CD8-positive, alpha-beta T cell (primary cell): ENCODE measurements at places on chromosomes 12 and 14.

DNA sequence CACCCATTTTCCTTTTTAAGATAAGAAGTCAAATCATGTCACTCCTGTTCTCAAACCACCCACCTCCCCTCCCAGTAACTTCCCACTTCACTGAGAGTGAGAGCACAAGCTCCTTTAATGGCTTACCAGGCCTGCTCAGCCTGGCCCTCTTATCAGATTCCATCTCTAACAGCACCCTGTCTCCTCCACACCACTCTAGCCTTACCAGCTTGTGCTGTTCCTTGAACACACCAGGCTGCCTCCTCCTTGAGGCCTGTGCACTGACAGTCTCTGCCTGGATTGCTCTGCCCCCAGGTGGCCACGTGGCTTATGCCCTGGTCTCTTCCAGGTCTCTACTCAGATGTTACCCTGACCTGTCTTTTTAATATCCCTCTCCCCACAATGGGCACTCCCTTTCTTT is 40.1 kb upstream of the EVL start:
- no peak for DNase-seq

DNA sequence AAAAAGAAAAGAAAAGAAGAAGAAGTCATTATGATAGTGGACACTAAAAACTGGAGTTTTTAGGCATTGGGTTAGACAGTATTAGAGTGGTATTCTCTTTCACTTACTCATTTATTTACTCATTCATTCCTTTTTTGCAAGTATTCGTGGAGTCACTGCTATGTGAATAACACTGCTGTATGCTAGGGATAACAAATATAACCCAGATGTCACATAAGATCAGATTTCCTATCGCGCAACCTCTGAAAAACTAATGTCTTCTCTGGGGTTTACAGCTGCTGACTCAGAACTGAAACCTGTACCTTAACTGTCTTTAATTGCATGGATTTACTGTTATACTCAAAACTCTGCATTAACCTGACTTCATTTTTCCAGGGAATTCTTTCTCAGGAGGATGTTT is 353.7 kb downstream of the LRIG3 start:
- DNase-seq: no peak

GRCh38 chr14:94561656-94562010 is 391 bp downstream of the SERPINA4 start:
- DNase-seq: no peak

GRCh38 chr14:56751471-56751870 is 58.8 kb downstream of the OTX2 start:
- DNase-seq: no peak

DNA sequence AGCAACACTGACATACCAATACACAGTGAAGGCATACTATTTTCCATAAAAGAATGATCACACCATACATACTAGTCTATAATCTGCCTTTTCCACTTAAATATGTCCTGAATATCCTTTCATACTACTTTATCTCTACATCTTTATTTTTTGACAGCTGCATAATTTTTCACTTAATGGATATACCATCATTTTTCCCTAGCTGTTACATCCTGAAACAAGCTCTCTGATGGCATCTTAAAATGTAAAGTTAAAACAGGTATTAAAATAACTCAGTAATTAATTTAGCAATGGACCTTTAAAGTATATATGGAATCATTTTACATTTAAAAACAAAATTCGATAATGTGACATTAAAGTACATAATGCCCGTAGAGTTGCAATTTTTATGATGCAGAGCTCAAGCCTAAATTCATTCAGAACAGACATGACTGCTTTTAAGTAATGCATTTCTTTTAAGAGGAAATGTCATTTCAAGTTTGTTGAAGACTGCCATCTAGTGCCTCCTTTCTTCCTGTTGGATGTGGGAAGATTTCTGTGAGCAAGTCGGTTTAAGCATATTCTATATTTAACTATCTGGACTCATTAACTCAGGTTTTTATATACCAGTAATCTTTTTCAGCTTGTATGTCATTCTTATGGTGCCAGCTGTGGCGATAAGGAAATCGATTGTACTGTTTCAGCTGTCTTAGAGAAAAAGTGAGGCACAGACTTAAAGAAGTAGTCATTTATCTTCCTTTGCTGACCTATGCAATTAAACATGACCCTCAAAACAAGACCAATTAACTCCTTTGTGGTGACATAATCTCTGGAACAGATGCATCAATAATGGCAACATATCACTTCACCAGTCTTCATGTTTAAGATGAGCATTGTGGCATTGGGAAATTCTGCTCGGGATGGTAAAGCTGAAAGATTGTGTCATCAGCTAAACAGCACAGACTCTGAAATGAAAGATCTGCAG is 20.3 kb downstream of the PRICKLE1 start:
- no peak for DNase-seq
